Forelimb muscle (tissue), 1 donor: ENCODE measurements at places on chromosomes 1 and 21.

GRCh38 chr21:39613041-39613934 is 548 bp downstream of the B3GALT5 start:
- DNase-seq = no peak

DNA sequence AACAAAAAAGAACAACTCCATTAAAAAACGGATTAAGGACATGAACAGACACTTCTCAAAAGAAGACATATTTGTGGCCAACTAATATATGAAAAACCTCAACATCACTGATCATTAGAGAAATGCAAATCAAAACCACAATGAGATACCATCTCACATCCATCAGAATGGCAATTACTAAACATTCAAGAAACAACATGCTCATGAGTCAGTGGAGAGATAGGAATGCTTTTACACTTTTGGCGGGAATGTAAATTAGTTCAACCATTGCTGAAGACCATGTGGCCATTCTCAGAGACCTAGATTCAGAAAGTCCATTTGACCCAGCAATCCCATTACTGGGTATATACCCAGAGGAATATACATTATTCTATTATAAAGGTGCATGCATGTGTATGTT is 1442.6 kb upstream of the B3GALT2 start:
- no peak for DNase-seq

DNA sequence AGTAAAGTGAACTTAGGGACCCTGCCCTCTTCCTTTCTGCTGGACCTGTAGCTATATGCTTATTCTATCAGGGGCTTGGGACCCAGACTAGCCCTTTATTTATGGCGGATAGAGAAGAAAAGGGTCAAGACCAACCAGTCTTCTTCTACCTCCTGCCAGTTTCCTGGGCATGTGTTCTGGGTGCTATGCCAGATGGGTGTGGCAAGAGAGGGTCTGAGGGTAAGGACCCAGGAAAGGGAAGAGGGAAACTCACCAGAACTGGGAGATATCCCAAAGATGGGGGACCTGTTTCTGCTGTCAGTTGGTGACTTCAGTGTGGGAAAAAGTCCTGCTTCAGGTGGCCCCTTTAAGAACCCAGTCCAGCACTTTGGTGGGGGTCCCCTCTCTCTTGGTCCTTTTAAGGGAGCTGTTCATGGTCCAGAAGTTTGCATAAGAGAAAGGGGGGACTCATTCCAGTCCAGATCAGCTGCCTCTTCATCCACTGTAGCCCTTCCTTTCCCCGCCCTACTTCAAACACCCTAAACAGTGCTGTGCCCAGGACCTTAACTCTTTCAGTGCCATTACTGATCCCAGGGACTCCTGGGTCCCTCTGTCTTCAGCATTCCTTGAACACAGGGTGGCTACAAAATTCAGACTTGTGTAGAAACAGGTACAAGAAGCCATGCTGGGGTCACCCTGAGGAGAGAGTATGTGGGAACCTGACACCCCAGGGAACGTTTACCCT is 18.4 kb downstream of the SSR2 start:
- no peak for DNase-seq

GRCh38 chr1:31501505-31501904 is 74.8 kb upstream of the TINAGL1 start:
- DNase-seq = no peak

DNA sequence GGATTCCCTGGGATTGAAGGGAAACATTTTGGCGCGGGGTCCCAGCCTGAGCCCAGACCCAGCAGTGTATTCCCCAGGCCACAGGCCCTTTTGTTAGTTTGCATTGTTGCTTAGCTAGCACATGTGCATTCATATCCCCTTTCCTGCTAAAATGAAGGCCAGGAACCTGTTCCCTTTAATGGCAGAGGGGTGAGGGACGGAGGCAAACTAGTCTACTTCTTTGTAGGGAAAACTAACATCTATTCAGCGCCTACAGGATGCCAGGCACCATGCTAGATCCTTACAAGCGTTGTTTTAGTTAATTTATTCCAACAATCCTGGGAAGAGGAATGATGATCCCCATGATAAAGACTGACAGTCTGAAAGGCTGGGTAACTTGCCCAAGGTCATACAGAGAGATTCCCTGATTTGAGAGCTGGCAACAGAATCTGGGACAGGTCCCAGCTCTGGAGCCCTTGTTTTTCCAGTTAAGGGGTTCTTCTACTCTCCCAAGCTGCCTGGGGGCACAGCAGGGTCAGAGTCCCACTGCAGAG is 595 bp upstream of the E2F2 start:
- DNase-seq = no peak
